ENCODE measurements at places on chromosomes 1 and 21.

- DNase-seq: no peak
Measured at GRCh38 chr1:73040811-73041210, 758.5 kb upstream of the NEGR1 start.

DNA sequence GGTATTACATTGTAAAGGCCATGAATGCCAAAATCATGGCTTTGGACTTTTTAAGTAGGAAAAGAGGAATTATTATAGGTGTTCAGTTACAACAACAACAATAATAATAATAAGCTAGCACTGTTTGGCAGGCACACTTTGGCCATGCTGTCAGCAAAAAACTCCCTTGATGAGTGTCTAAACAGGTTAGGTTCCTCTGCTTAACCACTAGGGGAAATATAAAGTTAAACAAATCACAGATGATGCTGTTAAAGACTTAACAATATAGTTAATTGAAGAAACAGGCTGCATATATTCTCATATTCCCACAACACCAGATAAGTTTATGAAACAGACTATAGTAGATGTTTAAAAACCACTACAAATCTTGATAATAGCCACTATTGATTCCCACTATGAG lies 46.4 kb downstream of the RGS21 start:
- no peak for DNase-seq

DNA sequence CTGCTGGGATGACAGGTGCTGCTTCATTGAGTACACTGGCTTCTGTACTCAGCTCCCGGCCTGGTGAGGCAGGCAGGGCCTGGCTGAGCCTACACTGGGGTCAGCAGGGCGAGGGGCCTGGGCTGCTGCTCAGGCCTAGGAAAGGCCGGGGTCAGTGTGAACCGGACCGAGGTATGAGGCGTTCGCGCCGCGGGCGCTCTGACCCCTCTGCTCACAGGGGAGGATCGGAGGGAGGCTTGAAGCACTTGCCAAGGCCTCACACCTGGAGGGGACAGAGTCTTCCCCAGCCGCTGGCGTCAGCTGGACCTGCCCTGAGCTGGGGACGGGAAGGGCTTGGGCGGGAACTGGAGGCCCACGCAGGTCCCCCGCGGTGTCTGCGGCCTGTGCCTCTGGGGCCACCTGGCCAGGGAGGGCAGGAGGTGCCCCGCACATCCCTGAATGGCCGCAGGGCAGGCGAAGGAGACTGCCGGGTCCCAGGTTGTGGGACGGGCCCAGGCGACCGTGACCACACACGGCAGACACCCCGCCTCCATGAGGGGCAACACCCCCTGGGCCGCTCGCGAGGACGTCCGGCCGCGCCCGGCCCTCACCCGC lies 466 bp downstream of the PEX10 start:
- no peak for DNase-seq

DNA sequence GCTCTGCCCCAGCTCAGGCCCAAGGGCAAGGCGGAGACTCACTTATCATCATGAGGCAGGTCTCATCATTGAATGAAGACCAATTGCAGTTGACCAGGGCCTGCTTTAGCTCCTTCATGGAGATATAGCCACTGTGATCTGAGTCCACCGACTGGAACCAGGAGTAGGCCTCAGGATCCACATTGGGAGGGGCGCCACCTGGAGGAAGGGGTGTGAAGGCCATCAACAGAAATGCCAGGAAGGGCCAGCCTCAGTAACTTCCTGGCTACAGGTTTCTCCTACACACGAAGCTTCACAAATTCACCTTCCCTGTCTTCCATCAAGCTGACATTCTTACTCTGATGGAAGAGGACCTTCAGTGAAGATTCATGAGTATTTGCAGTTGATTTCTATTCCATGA lies 11.6 kb downstream of the PEF1 start:
- no peak for DNase-seq

- DNase-seq: no peak
Measured at GRCh38 chr1:25766721-25767436, 33.1 kb upstream of the SELENON start.
